ENCODE measurements at places on chromosomes 16 and 17. TPM values are rescaled to one million over a fixed set of nuclear protein-coding genes. Genes with fewer than 3 reads are reported as not detected.

The SCARF1 gene
- 4.2 TPM for total RNA-seq

The CD7 gene
- total RNA-seq, result 0.20 TPM

The CCL1 gene
- not detected for total RNA-seq

The SPN gene
- not detected for total RNA-seq

The TBC1D3G gene
- total RNA-seq, result not detected

The PLLP gene
- 0.37 TPM for total RNA-seq

The FZD2 gene
- total RNA-seq, result 22.6 TPM

The PSMD11 gene
- total RNA-seq, result 49.5 TPM

The ZBTB4 gene
- total RNA-seq, result 25.5 TPM

The DNASE1 gene
- 6.5 TPM for total RNA-seq

The TBC1D3K gene
- total RNA-seq, result not detected

The ADAD2 gene
- total RNA-seq, result not detected

The KIF2B gene
- not detected for total RNA-seq

The PSME3 gene
- 61.2 TPM for total RNA-seq

The LGALS9B gene
- total RNA-seq, result not detected

The ASGR1 gene
- 0.25 TPM for total RNA-seq

The TSPAN10 gene
- 1.1 TPM for total RNA-seq

The QPRT gene
- 4.1 TPM for total RNA-seq

The SPAG9 gene
- 69.0 TPM for total RNA-seq

The SPAG7 gene
- 42.2 TPM for total RNA-seq

The CLEC3A gene
- total RNA-seq, result not detected

The OR3A1 gene
- total RNA-seq, result not detected

The CDRT15L2 gene
- not detected for total RNA-seq

The ITGB4 gene
- 0.59 TPM for total RNA-seq

The RUNDC3A gene
- total RNA-seq, result 0.10 TPM

The GINS2 gene
- 0.31 TPM for total RNA-seq

The SETD1A gene
- total RNA-seq, result 6.2 TPM

The ZG16 gene
- total RNA-seq, result not detected

The ADAMTS18 gene
- total RNA-seq, result not detected

The SRL gene
- total RNA-seq, result not detected

The ENDOV gene
- total RNA-seq, result 28.1 TPM

Measured in cardiac ventricle fibroblast (primary cell).